ENCODE measurements at places on chromosomes 7 and 10.
A peak's percentile ranks its signal among the peaks of the same experiment; 100 is the strongest.

DNA sequence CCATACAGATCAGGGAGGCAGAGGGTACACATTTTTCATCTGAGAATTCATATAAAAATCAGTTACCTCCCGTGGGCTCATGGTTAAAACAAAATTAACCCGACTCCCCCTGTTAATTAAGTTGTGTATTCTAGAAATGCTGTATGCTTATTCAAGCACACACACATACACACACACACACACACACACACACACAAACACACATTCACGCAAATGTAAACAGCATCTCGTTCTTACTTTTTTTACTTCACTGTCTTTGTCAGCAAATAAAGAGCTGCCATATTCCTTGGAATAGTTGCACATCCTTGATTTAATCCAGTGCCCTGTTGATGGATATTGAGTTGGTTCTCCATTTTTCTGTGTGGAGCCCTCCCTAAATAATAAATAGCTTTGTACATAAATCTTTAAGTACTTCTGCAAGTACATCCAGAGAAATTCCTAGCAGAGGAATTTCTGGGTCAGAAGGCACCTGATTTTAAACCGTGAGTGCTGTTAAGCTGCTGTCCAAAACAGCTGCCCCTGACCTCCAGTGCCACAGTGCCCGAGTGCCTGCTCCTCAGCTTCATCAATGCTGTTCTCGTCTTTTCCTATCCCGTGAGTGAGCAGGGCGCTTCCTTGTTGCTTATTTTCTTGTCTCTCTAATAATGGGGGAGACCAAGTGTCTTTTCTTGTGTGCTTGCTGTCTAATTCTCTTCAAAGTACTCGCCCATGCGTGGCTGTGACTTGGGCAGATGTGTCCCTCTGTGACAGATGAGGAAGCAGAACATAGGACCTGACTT, 117.2 kb downstream of the RGS10 start:
- DNase-seq, result no peak

GRCh38 chr10:93080350-93081046, 6.8 kb downstream of the CYP26A1 start:
- DNase-seq, result peak; percentile 8

DNA sequence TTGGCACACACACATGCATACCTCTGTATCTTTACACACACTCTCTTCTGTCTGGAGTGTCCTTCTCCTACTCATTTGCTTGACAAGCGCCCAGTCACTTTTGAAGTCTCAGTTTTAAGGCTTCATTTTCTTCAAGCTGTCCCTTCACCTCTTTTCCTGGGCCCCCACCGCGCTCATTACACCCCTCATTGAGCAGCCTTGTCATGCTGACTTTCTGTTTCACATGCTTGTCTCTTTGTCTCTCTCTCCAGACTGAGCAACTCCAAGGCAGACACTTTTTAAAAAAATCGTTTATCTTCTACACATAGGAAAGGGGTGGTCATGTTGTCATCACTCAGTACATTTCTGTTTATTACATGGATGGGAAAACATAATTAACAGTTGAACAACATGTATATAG, 225.2 kb upstream of the FZD1 start:
- DNase-seq, result no peak

DNA sequence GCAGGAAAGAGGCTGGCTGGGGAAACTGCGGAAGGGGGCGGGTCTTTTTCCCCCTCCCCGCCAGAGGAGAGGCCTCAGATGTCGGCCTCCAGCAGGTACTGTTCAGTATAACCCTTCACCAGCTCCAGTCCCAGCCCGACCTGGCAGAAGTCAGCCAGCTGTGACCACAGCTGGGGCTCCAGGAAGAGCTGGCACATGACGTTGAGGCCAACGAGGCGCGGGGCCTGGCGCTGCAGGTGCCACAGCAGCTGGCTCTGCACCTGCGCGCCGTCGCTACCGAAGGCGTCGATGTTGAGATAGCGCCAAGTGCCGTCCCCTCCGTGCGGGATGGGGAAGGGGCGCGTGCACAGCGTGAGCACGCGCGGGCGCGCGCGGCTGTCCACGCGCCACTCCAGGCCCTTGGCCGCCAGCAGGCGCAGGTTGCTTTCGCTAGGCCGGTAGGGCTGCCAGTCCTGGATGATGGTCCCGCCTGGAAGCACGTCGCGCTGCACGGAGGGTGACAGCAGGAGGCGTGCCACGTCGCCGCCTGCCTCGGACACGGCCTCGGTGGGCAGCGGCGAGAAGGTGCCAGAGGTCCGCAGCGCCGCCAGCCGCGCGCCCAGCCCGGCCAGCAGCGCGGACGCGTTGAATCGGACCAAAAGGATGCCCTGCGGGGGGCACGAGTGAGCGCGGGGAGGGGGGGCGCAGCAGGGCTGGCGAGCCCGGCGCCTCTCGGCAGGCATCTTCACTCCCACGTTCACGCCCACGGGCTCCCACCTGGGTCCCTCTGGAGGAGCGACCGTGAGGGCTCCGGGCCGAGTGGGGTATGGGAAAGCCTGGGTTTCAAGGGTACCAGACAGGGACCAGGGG, 6.9 kb upstream of the VGF start:
- no peak for DNase-seq

- no peak for DNase-seq
Measured at GRCh38 chr10:70513848-70514309, 35.3 kb downstream of the PALD1 start.

GRCh38 chr10:80460399-80461207, 6.5 kb downstream of the TSPAN14 start:
- DNase-seq, result no peak

DNA sequence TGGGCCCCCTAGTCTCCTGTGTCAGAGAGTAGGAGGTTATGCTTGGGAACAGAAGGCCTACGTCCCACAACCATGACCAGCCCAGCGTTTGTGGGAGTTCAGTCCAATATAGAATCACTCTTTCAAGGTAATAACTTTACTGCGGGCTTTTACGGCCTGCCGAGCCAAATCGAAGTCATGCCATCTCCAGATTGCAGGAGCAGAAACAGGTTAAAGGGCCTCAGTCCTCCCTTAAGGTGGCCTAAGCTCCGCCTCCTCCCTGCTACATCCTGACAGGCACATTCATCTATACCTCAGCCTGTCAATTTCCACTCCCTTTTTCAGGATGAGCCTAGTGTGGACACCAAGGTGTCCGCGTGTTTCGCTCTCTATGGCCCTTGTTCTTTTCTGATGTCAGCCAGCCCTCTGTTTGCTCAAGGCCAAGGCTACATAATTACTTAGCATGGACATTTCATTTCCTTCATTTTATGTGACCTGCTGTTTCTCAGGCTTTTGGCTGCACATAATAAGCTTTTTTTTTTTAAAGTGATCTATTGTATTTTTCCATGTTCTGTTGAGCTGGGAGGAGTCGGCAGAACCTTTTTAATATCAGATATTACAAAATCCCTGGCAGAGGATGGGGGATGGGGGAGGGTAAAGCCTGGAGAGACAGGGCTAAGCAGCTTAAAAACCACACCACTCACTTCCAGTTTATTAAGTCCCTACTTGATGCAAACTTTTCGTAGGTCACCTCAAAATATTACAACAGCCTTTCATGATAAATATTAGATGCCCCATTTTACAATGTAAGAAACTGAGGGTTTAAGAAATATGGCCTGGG, 84.6 kb downstream of the CACNB2 start:
- DNase-seq, result no peak

DNA sequence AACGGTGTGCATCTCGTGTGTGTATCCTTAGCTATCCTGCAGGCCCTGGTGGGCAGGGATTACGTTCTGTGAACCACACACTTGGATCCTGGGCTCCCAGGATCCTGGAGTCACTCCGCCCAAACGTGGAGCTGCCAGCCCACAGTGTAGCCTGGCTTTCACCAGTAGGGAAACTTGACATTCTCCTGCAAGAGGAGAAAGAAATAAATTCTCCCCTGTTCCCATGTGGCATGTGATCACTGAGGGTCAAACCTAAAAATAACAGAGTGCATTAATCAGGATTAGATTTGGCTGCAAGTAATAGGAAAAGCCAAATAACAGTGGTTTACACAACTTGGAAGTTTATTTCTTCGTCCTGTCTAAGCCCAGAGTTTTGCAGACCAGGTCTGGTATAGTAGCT, 32.3 kb downstream of the PALD1 start:
- no peak for DNase-seq

- DNase-seq, result no peak
Measured at GRCh38 chr10:117441812-117442443, 66.7 kb upstream of the PDZD8 start.

DNA sequence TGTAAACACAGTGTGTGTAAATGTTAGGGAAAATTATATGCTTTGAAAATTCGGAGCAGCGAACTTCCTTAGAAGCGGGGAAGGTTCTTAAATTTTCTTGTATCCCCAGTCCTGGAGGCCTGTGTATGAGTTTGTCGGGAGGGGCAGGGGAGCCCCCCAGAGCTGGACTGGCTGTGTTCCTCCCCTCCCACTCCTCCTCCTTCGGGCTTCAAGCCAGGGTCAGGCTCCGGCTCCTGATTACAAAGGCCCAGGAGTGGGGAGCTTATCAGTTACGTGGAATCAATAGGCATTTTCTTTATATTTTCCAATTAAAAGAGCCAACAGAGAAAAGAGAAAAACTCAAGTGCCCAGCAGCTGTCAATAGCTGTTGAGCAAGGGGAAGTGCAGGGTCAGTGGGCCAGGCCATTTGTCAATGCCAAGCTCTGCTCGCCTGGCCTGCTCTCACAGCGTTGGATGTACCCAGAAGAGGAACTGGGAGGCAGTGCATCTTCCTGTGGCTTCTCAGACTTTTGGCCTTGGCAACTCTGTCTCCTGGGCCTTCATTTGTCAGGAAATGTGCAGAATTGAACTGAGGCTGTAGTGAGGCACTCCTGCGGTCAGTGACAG, 156.9 kb upstream of the PCBD1 start:
- DNase-seq, result no peak

GRCh38 chr10:44618910-44619309, 234.0 kb upstream of the CXCL12 start:
- no peak for DNase-seq

DNA sequence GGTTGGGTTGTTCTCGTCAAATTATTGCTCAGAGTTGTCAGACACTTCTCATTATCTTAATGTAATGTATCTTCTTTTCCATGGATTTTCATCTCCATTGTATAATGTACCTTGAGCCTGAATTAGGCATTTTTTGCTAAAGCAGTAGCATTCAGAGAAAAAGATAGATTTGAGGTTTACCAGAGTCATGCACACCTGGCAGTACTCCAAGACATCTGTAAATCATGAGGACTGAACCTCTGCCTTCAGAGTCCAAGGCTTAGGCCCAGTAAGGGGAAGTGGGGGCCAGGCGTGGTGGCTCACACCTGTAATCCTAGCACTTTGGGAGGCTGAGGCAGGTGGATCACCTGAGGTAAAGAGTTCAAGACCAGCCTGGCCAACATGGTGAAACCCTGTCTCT, 624.3 kb upstream of the MBL2 start:
- no peak for DNase-seq

- DNase-seq, result no peak
Measured at GRCh38 chr7:44977304-44977958, 1.4 kb downstream of the MYO1G start.

GRCh38 chr10:47025540-47026300, 114.5 kb downstream of the PTPN20 start:
- no peak for DNase-seq

DNA sequence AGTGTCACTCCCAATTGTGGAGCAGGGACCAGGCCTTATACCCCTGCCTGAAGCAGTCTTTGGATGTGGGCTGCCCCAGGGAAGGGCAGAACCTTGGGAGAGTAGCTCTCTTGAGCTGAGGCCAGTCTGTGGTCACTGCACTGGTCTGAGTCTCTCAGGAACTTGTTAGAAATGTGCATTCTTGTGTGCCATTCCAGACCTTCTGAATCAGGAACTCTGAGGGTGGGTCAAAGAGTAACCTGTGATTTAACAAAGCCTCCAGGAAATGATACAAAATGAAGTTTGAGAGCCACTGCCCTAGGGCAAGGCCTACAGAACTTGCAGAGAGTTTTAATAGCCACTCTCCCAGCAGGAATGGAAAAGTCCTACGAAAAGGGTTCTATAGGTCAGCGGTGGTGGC, 68.1 kb downstream of the LYZL1 start:
- no peak for DNase-seq

- DNase-seq, result peak; percentile 10
Measured at GRCh38 chr7:28509251-28510025, 97.1 kb downstream of the CREB5 start.

DNA sequence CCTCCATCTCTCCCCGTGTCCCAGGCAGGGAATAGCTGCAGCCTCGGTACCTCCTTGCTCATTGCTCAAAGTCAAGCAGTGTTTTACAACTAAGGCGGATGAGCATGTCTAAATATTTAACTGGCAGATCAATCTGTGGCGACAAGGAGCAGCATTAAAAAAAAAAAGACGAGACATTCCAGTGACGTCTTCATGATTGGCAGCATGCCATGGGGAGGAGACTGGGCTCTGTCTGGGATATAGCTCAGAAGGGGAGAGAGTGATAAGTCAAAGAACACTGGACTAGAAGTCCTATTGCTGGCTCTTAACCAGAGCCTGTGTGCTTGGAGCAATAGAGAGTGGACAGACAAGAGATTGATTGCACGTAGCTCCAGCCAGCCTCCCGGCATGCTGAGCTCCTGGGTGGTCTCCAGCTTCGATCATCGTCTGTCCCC, 287.5 kb upstream of the PODXL start:
- no peak for DNase-seq

GRCh38 chr10:88728107-88728763, 22.2 kb downstream of the LIPK start:
- no peak for DNase-seq

Data from fibroblast of the conjunctiva (primary cell).